ENCODE measurements at places on chromosomes 1 and 21. TPM values are rescaled to one million over a fixed set of nuclear protein-coding genes. Genes with fewer than 3 reads are reported as not detected.

- DNase-seq, result no peak
Measured at GRCh38 chr1:175155936-175156335, 36.6 kb downstream of the KIAA0040 start.

MFAP2 gene
- total RNA-seq, result 37.9 TPM

GRCh38 chr1:92298213-92298572, 594 bp downstream of the GLMN start:
- no peak for DNase-seq

RPTN gene
- total RNA-seq, result not detected

FMO2 gene
- total RNA-seq, result not detected

All from endothelial cell of umbilical vein (primary cell).